ENCODE measurements at places on chromosomes 4 and X. TPM values are rescaled to one million over a fixed set of nuclear protein-coding genes. Genes with fewer than 3 reads are reported as not detected.

SLC25A4 gene
- 7.5 TPM for total RNA-seq

SPANXC gene
- not detected for total RNA-seq

TCEAL2 gene
- total RNA-seq, result not detected

ZNF718 gene
- total RNA-seq, result 6.9 TPM

MGAT4D gene
- not detected for total RNA-seq

MAGEB2 gene
- not detected for total RNA-seq

DAPP1 gene
- total RNA-seq, result not detected

NPY2R gene
- total RNA-seq, result not detected

HERC5 gene
- 0.63 TPM for total RNA-seq

TEX13B gene
- not detected for total RNA-seq

GATA1 gene
- not detected for total RNA-seq

TMSB15A gene
- 0.75 TPM for total RNA-seq

GPRASP3 gene
- total RNA-seq, result 8.5 TPM

SLC10A3 gene
- total RNA-seq, result 8.2 TPM

SRPX2 gene
- 95.5 TPM for total RNA-seq

PGRMC1 gene
- total RNA-seq, result 86.4 TPM

TMPRSS11B gene
- not detected for total RNA-seq

KLF3 gene
- 15.5 TPM for total RNA-seq

GDI1 gene
- total RNA-seq, result 110 TPM

SOWAHB gene
- under 0.01 TPM for total RNA-seq

CXCL1 gene
- 33.4 TPM for total RNA-seq
